ENCODE measurements at places on chromosomes 5 and 9.

- DNase-seq = no peak
These were observed 83.8 kb upstream of the FAM169A start for GRCh38 chr5:74949976-74950375.

GRCh38 chr5:82594097-82594496, 315.9 kb upstream of the RPS23 start:
- DNase-seq = no peak

- no peak for DNase-seq
These were observed 259.4 kb downstream of the GADD45G start for GRCh38 chr9:89864257-89864656.

GRCh38 chr9:36934478-36935065, 99.5 kb downstream of the PAX5 start:
- no peak for DNase-seq

DNA sequence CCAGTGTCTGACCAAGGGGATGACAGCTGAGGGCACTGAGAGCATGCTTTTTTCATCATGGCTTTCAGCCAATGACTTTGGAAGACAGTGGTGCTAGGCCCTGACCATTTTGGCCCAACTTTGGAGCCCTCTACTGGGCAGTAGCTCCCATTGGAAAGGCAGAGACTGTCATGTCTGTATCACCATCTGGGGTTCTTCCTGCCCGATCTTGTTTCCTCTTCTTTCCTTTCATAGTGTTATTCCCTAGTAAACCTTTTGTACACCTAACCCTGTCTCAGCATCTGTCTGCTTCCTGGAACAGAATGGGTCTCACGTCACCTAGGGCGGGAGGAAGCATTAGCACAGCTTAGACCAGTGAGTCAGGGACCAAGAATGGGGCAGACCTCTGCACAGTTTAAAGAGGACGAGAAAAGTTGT, 97.4 kb upstream of the MAST4 start:
- peak; percentile 12 for DNase-seq

GRCh38 chr5:38941912-38942311, 96.1 kb downstream of the OSMR start:
- DNase-seq = no peak

- no peak for DNase-seq
These were observed 844.3 kb upstream of the DMAC1 start for GRCh38 chr9:8643896-8644295.

DNA sequence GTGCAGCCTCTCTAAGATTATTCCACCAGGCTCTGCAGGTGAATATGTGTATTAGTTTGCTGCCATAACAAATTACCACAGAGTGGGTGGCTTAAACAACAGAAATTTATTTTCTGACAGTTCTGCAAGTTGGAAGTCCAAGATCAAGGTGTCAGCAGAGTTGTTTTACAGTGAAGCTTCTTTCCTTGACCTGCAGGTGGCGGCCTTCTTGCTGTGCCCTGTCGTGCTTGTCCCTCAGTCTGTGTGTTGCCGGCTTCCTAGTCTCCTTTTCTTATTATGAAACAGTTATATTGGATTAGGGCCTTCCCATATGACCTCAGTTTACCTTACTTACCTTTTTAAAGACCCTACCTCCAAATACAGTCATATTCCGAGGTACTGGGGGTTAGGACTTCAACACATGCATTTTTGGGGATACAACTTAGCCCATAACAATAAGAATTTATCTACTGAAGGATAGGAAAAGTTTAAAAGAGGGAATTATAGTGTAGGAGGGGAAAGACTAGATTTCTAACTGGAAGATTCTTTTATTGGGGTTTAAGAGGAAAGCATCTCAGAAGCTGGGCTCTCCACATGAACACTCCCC, 97.4 kb downstream of the OSTF1 start:
- peak; percentile 24 for DNase-seq

- DNase-seq = no peak
These were observed 3.3 kb upstream of the ABCA1 start for GRCh38 chr9:104931256-104931655.

GRCh38 chr9:116450378-116451139, 236.5 kb upstream of the TRIM32 start:
- no peak for DNase-seq

GRCh38 chr9:36968574-36969215, 65.4 kb downstream of the PAX5 start:
- DNase-seq = no peak

- DNase-seq = no peak
These were observed 3.4 kb downstream of the SLC38A9 start for GRCh38 chr5:55708732-55709131.

DNA sequence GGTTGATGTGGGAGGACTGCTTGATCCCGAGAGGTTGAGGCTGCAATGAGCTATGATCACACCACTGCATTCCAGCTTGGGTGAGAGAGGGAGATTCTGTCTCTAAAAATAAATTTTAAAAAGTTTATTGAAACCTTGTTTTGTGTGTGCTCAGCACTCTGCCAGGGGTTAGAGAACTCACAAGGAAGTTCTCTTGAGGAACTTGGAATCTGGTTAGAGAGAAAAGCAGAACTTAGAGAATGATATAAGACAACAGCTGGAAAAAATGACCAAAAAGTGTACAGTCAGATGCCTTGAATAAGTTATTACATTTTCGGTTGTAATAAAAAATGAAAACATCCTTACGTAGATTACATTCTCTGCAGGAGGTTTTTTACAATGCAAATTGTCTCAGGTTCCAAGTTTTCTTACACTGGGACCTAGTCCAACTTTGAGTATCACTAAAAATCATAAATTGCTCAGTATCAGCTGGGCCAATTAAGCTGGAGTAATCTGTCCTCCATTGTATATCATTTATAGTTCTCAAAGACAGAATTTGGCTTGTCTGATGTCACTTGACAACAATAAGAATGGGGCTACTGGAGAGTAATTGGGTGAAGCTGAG, 21.7 kb upstream of the TENT2 start:
- DNase-seq = no peak

DNA sequence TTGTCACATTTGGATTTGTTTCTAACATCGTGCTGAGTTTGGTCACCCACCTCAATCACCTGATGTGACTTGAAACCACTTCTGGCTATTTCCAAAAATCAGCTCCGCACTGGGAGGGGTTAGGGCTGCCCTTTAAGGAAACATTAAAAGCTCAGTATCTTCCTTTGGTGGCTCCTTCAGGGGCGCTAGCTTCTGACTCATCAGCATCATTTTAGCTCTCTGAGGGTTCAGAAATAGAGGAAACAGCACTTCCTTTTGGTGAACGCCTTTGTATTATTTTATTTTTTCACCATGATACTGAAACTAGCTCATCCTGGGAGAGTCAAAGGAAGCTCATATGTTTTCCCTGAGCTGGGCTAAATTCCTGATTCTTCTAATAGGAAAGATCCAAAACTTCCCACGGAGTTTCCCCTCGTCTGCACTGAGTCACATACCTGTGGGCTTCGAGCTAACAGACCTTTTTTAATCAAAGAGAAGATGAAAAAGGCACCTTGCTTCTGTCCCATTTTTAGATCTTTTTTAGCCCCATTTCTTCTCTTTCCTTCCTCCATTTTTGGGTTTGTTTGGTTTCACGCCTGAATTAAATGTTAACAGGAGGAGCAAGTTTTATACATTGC, 48.2 kb downstream of the ROPN1L start:
- DNase-seq = no peak

DNA sequence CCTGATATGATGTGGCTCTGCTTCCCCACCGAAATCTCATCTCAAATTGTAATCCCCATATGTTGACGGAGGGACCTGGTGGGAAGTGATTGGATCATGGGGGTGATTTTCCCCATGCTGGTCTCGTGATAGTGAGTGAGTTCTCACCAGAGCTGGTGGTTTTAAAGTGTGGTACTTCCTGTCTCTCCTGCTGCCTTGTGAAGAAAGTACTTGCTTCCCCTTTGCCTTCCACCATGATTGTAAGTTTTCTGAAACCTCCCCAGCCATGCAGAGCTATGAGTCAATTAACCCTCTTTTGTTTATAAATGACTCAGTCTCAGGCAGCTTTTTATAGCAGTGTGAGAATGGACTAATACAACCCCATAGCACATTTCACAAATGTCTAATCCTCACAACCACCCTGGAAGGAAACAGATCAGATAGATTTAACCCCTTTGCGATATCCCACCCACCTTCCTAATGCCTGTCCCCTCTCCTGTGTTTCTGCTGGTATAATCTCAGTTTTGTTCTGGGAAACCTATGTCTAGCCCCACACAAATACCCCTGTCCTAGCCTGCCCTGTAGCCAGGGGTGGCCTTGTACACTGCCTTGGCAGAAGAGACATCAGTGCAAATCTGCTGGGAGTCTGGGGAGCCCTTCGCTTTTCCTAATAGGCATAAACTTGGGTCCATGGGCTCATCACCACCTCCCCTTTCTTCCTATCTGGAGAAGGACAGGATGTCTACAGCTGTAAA, 157.0 kb upstream of the RAI14 start:
- DNase-seq = peak; percentile 67

DNA sequence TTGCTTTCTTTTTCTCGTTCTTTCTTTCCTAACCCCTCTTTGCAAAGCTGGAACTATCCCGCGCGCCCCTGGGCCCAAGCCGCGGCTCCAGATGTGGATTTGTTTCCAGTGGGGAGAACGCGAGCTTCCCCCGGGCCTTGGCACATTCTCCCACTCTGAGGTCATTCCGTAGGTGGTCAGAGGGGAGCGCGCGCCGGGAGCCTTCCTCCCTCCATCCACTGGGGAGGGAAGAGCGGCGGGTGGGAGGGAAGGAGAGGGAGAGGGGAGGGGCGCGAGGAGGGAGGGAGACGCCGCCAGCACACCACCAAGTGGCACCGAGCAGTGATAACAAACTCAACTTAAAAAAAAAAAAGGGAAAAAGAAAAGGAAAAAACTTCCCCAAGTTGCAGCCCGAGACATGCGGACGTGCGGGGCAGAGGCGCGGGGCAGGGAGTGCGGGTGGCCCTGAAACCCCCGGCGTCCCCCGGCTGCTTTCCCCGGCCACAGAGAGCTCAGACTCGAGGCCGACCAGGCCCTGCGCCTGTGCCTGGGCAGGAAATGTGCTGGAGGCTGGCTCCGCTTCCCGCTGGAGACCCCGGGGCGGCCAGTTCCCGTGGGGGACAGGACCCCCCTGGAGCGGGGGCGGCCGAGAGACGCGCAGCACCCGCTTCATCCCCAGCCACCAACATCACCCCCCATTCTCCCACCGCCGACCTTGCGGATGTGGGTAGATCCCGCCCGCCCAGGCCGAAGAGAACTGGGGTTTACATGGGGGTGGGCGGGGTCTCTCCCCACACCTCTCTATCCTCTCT, 3.1 kb downstream of the IER5L start:
- DNase-seq = peak; percentile 70

DNA sequence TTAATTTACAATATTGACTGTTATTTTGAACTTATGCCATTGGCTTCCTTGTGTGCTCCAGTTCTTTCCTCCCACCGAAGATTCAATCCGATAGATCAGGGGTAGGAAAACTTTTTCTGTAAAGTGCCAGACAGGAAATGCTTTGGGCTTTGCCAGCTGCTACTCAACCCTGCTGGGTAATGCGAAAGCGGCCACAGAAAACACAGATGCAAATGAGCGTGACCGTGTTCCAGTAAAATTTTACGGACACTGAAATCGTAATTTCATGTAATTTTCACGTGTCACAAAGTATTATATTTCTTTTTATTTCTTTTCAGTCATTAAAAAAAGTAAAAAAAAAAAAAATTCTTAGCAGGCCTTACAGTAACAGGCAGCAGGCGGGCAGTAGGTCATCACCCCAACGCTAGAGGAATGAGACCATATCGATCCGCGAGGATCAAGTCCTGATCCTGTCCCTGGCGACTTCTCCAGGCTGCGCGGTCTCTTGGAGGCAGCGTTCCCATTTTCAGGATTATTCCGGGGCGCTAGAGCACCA, 599 bp downstream of the NMRK1 start:
- DNase-seq = peak; percentile 62

DNA sequence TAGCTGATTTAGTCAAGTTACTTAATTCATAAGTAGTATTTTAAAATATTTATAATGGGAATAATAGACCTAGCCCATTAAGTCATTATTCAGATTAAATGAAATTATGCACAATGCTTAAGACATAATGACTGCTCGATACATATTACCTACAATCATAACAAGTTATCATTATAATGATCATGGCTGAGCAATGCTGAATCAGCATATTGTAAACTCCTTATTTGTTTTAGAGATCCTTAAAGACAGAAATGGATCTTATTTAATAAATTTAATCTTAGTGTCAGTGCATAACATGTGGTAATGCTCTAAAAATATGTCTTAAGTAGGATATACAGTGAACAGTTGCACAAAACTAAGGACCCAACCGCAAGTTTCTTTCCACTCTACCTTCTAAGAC, 169.0 kb downstream of the TRPM6 start:
- no peak for DNase-seq

DNA sequence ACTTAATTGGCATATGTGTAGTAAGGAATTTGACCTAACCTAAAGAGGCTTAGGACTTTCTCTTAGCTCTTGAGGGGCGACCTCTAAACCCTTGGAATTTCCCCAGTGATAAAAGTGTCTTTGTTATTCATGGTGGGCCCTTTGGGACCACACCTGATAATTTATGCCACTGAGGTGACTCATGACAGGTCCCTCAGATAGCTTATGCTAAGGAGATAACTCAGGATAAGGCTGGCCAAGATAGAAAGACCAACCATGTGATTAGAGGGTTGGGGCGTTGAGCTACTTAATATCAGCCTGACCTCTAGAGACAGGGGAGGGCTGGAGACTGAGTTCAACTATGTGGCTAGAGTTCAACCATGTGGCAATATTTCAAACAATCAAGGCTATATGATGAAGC, 218.1 kb downstream of the AP3B1 start:
- no peak for DNase-seq

- DNase-seq = peak; percentile 52
These were observed 393.7 kb upstream of the PDE4D start for GRCh38 chr5:60287174-60287771.

GRCh38 chr5:174549254-174549653, 175.1 kb upstream of the MSX2 start:
- no peak for DNase-seq

- no peak for DNase-seq
These were observed 58.3 kb downstream of the FBXL7 start for GRCh38 chr5:15558240-15558639.

- no peak for DNase-seq
These were observed 536.5 kb downstream of the CDK5RAP2 start for GRCh38 chr9:120043448-120043847.

- no peak for DNase-seq
These were observed 187.1 kb upstream of the IER5L start for GRCh38 chr9:129365196-129365595.

- DNase-seq = no peak
These were observed 64.2 kb downstream of the SNX24 start for GRCh38 chr5:122909470-122910100.

GRCh38 chr9:3214741-3215140, 311.1 kb downstream of the RFX3 start:
- no peak for DNase-seq

DNA sequence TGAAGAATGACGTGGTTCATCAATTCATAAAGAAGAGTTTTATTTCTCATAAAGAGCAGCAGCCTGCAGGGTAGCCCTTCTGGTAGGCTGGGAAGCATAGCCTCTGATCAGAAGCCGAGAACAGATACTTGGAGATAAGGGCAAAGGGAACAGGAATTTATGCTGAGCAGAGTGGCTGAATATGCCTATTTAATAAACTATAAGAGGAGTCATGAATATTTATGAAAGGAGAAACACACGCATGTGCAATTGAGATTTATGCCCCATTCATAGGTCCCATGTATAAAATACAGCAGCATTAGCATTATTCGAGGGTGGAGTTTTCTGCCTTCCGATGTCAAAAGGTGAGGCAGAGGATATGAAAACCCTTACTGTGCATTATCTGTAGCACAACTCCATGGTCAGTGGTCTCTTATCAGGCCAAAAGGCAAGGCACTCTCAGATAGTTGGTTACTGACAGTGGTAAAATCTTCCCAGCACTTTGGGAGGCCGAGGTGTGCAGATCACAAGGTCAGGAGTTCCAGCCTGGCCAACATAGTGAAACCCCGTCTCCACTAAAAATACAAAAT, 569.1 kb downstream of the ACTL7B start:
- DNase-seq = no peak

All from foreskin melanocyte (primary cell).